Effector memory CD8-positive, alpha-beta T cell (primary cell): ENCODE measurements at places on chromosomes 5 and 9.
A peak's percentile ranks its signal among the peaks of the same experiment; 100 is the strongest.

GRCh38 chr5:64145216-64145895 is 20.3 kb upstream of the RNF180 start:
- H3K27ac ChIP-seq: no peak overlapping the region
- no peaks in the 10 kb centered on the region for H3K27me3 ChIP-seq
- no peak for DNase-seq
- H3K36me3 ChIP-seq: no peaks in the 10 kb centered on the region
- H3K4me3 ChIP-seq: no peak overlapping the region
- H3K4me1 ChIP-seq: no peaks in the 10 kb centered on the region

- DNase-seq: no peak
- H3K4me3 ChIP-seq: no peak overlapping the region
Observed at GRCh38 chr9:23542927-23543326, 283.1 kb downstream of the ELAVL2 start.

DNA sequence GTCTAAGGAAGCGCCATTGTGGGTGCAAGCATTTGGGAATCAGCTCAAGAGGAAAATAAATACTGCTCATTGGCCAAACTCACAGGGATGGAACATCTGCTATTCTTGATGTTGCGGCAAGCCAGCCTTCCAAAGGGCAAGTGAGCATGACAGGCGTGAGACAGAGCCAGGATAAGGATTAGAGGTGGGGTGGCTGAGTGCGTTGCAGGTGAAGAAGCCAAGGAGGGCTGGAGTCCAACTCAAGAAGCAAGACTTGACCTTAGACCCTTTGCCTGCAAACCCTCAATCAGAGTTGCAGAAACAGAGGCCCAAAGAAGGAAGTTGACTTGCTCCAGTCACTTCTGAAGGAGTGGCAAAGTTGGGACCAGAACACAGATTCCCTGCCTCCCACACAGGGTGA is 79.4 kb downstream of the WWC1 start:
- H3K4me3 ChIP-seq: no peak overlapping the region
- peaks cover 6% of the 10 kb centered on the region for H3K27me3 ChIP-seq
- DNase-seq: no peak
- no peaks in the 10 kb centered on the region for H3K36me3 ChIP-seq
- no peaks in the 10 kb centered on the region for H3K4me1 ChIP-seq

DNA sequence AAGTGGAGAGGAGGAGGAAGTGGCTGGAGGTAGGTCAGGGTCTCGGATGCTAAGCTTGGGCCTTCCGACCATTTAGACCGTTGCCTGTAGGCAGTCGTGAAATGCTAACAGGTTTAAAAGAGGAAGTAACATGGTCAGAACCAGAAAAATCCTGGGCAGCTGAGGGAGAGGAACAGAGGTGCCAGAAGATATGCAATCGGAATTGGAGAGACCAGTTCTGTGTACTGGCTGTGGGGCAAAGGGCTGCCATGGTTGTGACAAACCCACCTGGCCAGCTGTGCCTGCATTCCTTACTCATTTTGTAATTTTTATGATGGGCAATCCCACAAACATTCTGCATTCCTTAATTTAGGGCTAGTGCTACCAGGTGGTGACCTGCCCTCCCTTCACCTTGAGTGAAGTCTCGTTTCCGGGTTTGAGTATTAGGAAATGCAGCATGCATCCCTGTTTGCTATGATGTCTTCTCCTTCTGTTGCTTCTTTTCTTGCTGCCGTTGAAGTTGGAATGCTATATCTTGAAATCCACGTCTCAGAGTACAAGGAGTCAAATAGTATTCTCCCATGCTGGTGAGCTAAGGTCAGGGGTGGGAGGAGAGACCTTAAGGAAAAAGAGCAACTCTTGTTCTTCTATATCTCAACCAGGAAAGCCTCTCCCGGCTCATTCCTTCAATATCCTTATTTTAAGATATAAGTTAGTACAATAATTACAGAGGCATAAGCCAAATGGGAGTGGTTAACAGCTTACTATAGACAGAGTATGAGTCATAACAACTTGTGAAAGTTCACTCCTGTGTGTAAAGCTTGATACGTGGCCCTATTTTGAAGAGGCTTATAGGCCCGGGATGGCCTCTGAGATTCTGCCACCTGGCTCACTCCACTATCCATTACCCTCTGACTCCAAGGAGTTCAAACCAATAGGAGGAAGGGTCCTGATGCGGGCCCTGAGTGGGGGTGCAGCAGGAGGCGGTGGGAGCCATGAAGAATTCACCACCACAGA is 37.0 kb downstream of the B4GALT1 start:
- peak; percentile 30 for DNase-seq
- H3K27me3 ChIP-seq: no peaks in the 10 kb centered on the region
- H3K4me3 ChIP-seq: peak overlapping the region; percentile 78
- peak overlapping the region; percentile 97 for H3K27ac ChIP-seq

GRCh38 chr9:137552022-137552768 is 516 bp downstream of the MRPL41 start:
- no peaks in the 10 kb centered on the region for H3K27me3 ChIP-seq
- peak overlapping the region; percentile 86 for H3K4me3 ChIP-seq

- H3K27me3 ChIP-seq: peaks cover 40% of the 10 kb centered on the region
- H3K4me3 ChIP-seq: no peak overlapping the region
- no peaks in the 10 kb centered on the region for H3K36me3 ChIP-seq
- no peak overlapping the region for H3K27ac ChIP-seq
Observed at GRCh38 chr5:135625961-135626360, 47.2 kb upstream of the CXCL14 start.

- no peak for DNase-seq
- peaks cover 13% of the 10 kb centered on the region for H3K36me3 ChIP-seq
- no peak overlapping the region for H3K4me3 ChIP-seq
- H3K27me3 ChIP-seq: no peaks in the 10 kb centered on the region
- peaks cover 5% of the 10 kb centered on the region for H3K4me1 ChIP-seq
Observed at GRCh38 chr9:77304543-77304942, 127.2 kb downstream of the VPS13A start.

GRCh38 chr5:77991084-77991483 is 214.9 kb upstream of the TBCA start:
- H3K36me3 ChIP-seq: peaks cover 12% of the 10 kb centered on the region
- no peaks in the 10 kb centered on the region for H3K4me1 ChIP-seq
- DNase-seq: no peak
- H3K4me3 ChIP-seq: no peak overlapping the region
- no peaks in the 10 kb centered on the region for H3K27me3 ChIP-seq
- H3K27ac ChIP-seq: no peak overlapping the region

- H3K4me1 ChIP-seq: peaks cover 48% of the 10 kb centered on the region
- no peak for DNase-seq
- no peak overlapping the region for H3K4me3 ChIP-seq
- peaks cover 39% of the 10 kb centered on the region for H3K36me3 ChIP-seq
- no peaks in the 10 kb centered on the region for H3K27me3 ChIP-seq
Observed at GRCh38 chr9:122822056-122822455, 6.3 kb downstream of the PDCL start.

GRCh38 chr9:127755061-127756060 is 20.3 kb upstream of the TOR2A start:
- no peaks in the 10 kb centered on the region for H3K27me3 ChIP-seq
- no peak for DNase-seq
- peaks cover 22% of the 10 kb centered on the region for H3K4me1 ChIP-seq
- no peak overlapping the region for H3K4me3 ChIP-seq
- no peak overlapping the region for H3K27ac ChIP-seq

DNA sequence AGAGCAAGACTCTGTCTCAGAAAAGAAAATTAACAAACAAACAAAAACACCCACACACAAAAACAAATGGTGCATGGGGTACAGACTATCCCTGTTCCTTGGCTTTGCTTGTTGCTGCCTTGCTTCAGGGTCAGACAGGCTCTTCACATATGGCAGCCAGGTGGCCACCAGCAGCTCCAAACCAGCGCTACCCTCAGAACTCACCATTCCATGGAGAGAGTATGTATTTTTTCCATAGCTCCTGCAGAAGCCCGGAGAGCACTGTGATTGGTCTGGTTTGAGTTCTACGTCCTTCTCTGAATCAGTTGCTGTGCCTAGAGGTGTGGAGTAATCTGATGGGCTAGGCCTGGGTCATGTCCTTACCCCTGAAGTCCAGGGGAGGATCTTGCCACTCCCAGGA is 25.2 kb upstream of the HSPA9 start:
- H3K27me3 ChIP-seq: peaks cover 88% of the 10 kb centered on the region
- H3K4me1 ChIP-seq: peaks cover 3% of the 10 kb centered on the region
- no peaks in the 10 kb centered on the region for H3K36me3 ChIP-seq
- no peak for DNase-seq

DNA sequence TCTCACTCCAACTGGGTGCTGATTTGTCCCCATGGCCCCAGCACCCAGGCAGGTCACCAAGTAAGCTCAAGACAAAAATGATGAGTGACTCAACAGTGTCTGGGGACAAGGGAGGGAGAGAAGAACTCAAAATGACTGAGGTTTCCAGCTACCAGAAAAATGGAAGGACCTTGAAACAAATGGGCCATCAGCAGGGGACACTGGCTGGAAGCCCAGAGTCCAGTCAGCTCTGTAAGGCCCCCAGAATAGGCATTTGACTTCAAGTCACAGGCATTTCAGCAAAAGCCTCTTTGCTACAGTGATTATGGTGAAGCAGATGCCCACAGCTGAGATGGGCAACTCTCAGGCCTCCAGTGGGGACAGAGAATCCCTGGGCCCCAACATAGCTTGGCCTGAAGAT is 139.0 kb upstream of the GABRP start:
- H3K27ac ChIP-seq: no peak overlapping the region
- H3K27me3 ChIP-seq: peaks cover 30% of the 10 kb centered on the region
- no peak for DNase-seq
- no peak overlapping the region for H3K4me3 ChIP-seq
- H3K36me3 ChIP-seq: no peaks in the 10 kb centered on the region

DNA sequence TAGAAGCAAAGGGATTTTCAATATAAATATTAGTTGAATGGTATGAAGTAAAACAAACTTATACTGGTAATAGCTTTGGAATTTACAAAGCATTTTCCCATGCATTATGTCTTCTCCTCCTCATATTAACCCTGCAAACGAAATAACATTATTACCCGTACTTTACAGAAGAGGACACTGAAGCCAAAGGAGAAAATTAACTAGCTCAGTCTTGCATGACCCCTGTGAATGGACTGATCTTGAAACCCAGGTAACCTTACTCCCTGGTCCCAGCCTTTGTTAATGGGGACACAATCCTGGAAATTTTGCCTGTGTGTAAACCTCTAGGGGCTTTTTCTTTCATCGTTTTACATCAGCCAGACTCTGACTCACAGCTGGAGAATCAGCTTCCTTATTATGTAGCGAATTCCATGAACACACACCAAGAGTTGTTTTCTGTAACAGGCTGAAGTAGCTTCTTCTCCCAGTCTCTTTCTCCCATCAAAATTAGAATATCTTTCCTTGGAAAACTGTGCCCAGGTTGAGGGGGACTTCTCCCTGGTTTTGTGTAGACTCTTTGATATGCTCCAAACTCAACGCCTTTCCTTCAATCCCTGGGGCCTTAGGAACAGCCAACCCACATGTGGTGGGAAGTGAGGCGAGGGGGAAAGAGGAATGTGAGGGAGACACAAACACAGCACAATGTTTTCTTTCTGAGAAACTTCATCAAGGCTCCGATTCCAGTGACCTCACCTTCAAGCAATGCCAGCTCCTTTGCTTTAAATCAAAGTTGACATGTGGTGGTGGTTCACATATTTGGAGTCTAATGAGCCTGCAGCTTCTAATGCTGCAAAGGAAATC is 480.9 kb upstream of the PAPPA start:
- no peak for DNase-seq
- no peak overlapping the region for H3K4me3 ChIP-seq
- H3K4me1 ChIP-seq: no peaks in the 10 kb centered on the region

GRCh38 chr5:89246252-89246651 is 363.3 kb upstream of the MEF2C start:
- H3K27me3 ChIP-seq: no peaks in the 10 kb centered on the region
- no peaks in the 10 kb centered on the region for H3K36me3 ChIP-seq
- no peak overlapping the region for H3K27ac ChIP-seq
- no peaks in the 10 kb centered on the region for H3K4me1 ChIP-seq

- DNase-seq: no peak
- no peak overlapping the region for H3K27ac ChIP-seq
- no peaks in the 10 kb centered on the region for H3K4me1 ChIP-seq
- H3K27me3 ChIP-seq: no peaks in the 10 kb centered on the region
- H3K4me3 ChIP-seq: no peak overlapping the region
- no peaks in the 10 kb centered on the region for H3K36me3 ChIP-seq
Observed at GRCh38 chr5:32996336-32996735, 285.2 kb downstream of the NPR3 start.

DNA sequence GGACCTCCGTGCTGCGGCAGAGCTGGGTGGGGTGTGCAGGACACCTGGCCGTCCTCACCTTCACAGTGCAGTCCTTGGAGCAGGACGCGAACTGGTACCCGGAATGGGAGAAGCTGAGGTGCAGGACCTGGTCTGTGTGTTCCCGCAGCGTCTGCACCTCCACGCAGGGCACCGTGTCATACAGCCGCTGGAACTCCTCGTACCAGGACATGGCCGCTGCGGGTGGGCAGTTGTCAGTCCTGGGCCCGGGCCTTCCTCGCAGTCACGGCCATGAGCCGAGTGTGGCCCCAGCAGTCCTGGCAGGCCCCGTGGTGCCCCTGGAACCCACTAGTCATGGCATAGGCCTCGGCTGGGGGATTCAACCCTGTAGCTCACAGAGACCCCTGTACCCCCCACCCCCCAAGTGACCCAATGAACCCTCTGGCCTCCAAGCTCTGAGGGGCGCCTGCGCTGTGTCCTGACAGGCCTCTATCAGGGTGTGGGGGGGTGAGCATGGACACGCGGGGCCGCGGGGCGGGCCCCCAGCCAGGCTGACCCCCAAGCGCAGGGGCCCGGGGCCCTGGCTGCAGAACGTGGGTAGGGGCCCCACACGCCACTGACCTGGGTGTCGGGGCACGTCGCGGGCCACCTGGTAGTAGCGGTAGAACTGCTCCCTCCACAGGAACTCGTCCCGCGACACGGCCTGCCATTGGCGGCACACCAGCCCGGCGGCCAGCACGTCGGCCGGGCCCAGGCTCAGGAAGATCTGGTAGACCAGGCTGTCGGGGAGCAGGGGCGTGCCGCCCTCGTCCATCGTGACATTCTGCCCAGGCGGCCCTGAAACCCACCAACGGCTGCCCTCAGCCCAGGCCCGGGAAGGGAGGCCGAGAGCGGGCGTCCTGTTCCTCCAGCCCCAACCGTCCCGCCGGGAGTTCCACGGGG is 987 bp downstream of the FBXW5 start:
- peak overlapping the region; percentile 78 for H3K4me3 ChIP-seq
- H3K27ac ChIP-seq: no peak overlapping the region
- peaks cover 15% of the 10 kb centered on the region for H3K4me1 ChIP-seq
- no peaks in the 10 kb centered on the region for H3K27me3 ChIP-seq

- H3K4me3 ChIP-seq: no peak overlapping the region
- no peak overlapping the region for H3K27ac ChIP-seq
- H3K4me1 ChIP-seq: peaks cover 9% of the 10 kb centered on the region
Observed at GRCh38 chr5:176719113-176719739, 71.9 kb downstream of the TSPAN17 start.

GRCh38 chr9:108546215-108546614 is 309.6 kb downstream of the ACTL7B start:
- no peaks in the 10 kb centered on the region for H3K4me1 ChIP-seq
- no peak overlapping the region for H3K4me3 ChIP-seq
- no peaks in the 10 kb centered on the region for H3K36me3 ChIP-seq

GRCh38 chr5:1352231-1353219 is 7.6 kb upstream of the CLPTM1L start:
- no peaks in the 10 kb centered on the region for H3K4me1 ChIP-seq
- peaks cover 25% of the 10 kb centered on the region for H3K27me3 ChIP-seq
- H3K4me3 ChIP-seq: no peak overlapping the region
